ENCODE measurements at places on chromosomes 5 and 9.

DNA sequence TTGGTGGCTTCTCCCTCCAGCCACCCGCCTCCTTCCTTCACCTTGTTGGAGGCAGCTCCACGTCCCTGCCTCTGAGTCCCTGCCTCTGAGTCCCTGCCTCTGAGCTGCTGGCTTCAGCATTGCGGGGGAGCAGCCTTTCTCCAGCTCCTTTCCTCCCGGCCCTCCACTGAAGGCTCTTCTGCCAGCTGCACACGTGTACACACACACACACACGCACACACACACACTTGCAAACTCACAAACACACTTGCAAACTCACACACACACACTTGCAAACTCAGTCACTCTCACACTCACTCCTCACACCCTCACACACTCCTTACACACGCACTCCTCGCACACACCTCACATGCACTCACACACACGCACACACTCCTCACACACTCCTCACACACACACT, 45.1 kb downstream of the C9orf50 start:
- no peak for DNase-seq

DNA sequence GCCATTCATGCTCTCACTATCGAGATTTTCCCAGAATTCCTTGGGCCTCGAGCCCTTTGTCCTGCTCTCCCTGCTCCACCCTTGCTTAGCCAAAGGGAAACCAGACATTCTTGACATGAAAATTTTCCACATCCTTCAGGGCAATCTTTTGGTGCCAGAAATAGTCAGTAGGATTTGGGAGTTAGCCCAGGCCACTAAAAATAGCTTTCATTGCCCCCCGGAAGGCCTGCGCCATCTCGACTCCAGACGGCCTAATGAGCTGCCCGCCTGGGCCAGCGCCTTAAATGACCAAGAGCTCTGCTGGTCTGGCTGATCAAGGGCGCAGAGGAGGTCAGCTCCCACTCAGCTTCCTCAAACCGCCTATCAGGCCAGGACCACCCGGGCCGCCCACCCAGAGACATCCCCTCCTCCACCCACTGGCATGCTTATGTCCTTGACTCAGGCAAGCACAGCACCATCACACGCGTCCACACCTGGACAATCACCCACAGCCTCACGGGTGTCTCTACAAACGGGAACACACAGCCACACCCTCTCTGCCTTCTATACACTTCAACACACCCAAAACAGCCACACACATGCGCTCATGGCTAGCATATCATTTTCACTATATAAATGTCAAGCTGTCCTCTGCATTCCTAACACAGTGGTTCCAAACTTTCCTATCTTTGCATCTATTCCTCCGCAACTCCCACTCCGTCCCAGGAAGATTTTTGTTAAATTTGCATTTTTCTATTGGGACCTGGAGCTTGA, 20.9 kb downstream of the DUSP1 start:
- DNase-seq: no peak

DNA sequence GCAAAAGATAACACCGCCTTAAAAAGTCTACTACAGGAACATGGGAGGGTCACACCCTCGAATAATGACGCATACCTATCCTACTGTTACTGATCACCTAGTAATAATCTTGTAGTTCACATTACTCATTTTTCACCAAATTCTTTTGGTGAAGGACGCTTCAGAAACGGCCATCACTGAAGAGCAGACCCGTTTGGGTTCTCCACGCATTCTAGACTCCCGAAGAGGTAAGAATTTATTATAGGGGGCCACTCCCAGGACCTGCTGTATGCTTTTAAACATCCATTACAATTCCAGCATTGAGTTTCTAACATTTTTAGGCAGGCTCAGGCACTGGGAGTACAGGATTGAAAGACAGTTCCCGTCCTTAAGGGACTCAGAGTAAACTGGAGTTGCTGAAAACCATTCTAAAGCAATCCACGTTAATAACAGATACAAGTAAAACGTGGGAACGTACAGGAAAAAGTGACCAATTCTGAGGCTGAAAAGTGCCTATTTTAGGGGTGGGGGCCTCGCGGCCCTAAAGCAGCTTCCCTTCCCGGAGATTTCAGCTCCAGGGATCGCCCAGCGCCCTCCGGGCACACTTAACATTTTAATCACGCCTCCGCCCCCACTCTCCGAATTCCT, at the start of gene FER:
Gene FER, plus strand, starts transcription at position 124 of the 627 bp plus-strand sequence. CDS start 50,286 bp downstream, outside the sequence.
- peak; percentile 61 for DNase-seq

DNA sequence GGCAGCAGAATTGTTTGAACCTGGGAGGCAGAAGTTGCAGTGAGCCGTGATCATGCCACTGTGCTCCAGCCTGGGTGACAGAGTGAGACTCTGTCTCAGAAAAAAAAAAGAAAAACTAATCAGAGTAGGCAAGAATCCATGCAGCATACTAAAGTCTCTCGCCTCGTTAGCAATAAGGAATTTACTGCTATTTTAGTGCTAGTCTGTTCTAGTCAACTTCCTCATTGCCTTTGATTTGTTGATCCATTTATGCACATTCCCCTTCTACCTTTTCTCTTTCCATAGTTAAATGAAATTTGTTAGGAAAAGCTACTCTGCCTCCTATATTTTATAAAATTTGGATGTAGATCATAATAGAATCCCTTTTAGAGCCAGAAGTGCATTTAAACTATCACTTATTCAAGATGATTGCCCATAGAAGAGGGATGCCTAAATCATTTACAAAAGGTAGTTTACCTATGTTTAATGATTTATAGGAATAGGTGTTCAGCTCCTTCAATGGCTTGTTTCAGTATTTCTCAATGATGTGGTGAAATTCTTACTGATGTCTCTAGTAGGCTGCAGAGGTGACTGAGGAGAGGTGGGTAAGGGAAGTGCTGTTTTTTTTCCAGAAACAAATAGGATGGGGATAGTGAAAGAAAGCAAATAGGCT, 1.9 kb downstream of the LRRC19 start:
- DNase-seq: no peak

GRCh38 chr5:143729334-143729946, 82.5 kb upstream of the HMHB1 start:
- DNase-seq: no peak

- peak; percentile 83 for DNase-seq
Measured at GRCh38 chr5:84298628-84299027, 86.1 kb downstream of the EDIL3 start.

GRCh38 chr5:1495525-1495897, 28.2 kb downstream of the LPCAT1 start:
- DNase-seq: peak; percentile 75

GRCh38 chr5:178381206-178381605, 148.6 kb upstream of the PHYKPL start:
- no peak for DNase-seq

DNA sequence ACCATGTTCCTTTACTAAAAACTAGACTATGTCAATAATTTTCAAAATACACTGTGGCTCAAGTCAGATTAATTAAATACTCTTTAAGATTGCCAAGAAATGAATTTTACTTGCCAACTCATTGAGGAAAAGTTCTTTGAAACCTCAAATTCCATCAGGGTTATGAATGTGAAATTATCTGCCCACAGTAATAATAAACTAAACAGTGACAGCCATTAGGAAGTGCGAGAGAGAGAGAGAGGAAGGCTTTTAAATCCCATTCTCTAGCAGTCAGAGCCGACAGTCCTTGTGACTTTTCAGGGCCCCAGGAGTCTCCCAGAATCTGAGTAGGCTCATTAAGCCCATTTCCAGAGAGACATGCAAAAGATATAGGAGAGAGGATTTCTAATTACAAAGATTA, 236.1 kb downstream of the MARCHF11 start:
- no peak for DNase-seq

- no peak for DNase-seq
Measured at GRCh38 chr9:36268007-36268427, 9.8 kb upstream of the GNE start.

DNA sequence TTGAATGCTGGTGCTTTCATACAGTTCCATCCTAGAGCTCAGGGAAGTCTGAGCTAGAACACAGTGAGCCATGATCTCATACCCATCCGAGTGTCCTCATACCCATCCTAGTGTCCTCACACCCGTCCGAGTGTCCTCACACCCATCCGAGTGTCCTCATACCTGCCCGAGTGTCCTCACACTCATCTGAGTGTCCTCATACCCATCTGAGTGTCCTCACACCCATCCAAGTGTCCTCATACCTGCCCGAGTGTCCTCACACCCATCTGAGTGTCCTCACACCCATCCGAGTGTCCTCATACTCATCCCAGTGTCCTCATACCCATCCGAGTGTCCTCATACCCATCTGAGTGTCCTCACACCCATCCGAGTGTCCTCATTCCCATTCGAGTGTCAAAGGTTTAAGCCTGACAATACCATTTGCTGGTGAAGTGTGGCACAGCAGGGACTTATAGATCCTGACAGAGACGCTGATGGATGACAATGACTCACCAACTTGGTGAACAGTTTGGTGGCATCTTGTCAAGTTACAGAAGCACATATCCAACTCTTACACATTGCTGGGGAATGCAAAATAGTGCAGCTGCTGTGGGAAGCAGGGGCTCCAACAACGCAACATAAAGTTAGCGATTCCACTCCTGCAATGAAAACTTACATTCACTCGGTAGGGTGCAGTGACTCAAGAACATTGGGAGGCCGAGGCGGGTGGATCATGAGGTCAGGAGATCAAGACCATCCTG, 77.0 kb upstream of the COL5A1 start:
- DNase-seq: no peak

Data from NB4 (cell line).